HT-29 (cell line): ENCODE measurements at places on chromosomes 5 and 9.

DNA sequence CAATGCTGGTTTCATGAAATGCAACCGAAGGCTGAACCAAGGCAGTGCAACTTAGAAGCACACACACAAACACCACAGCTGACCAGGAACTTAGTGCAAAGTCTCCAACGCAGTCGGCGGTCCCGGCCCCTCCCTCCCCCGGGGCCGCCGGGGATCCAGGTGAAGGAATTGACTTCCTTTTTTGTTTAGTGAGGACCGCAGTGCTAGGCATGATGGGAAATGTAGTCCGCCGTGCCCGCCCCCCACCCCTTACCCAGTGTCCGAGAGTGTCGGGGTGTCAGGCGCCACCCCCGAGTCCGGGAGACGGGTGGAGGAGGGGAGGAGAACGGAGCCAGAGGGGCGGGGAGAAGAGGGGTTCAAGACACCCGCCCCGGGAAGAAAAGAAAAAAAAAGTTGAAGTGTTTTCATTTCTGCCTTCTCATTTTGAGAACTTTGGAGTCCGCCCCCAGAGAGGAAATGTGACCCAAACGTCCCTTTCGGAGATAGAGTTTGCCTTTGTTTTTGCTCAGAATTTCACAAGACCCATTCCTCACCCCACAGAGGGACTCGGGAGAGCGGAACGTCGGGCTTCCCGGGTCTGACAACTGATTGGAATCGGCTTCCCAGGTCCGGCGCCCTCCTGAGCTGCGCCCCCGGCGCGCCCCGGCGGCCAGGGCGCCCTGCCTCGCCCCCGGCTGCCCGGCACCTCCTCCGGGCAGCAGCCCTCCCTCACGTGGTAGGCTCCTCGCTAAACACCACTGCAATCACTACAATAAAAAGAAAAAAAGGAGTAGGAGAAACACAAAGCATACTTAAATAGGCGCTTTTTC, 2.0 kb downstream of the IER5L start:
- DNase-seq = peak; percentile 94

- no peak for DNase-seq
These were observed 509.1 kb downstream of the RASEF start for GRCh38 chr9:82553654-82554366.

- peak; percentile 9 for DNase-seq
These were observed 118.6 kb upstream of the RETREG1 start for GRCh38 chr5:16735101-16736060.

- DNase-seq = no peak
These were observed 143.9 kb downstream of the SEMA5A start for GRCh38 chr5:9401786-9402472.

DNA sequence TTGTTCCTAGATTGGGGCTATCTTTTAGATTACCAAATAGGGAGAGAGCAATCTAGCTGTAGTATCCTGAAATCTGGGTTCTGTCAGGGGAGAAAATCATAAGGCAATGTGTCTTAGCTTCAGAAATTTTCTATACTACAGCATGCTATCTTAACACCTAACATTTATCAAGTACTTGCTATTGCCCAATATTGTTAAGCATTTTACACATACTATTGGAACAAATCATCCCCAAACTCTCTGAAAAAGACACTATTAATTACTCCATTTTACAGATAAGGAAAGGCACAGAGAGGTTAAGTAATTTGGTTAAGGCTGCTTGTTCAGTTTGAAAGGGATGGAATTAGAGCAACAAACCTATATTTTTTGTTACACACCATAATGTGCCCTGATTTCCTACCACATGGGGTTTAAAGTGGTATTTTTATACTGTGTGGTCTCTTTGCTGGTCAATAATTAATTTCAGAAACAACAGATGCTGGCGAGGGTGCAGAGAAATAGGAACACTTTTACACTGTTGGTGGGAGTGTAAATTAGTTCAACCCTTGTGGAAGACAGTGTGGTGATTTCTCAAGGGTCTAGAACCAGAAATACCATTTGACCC, 57.2 kb upstream of the RIC1 start:
- DNase-seq = no peak

DNA sequence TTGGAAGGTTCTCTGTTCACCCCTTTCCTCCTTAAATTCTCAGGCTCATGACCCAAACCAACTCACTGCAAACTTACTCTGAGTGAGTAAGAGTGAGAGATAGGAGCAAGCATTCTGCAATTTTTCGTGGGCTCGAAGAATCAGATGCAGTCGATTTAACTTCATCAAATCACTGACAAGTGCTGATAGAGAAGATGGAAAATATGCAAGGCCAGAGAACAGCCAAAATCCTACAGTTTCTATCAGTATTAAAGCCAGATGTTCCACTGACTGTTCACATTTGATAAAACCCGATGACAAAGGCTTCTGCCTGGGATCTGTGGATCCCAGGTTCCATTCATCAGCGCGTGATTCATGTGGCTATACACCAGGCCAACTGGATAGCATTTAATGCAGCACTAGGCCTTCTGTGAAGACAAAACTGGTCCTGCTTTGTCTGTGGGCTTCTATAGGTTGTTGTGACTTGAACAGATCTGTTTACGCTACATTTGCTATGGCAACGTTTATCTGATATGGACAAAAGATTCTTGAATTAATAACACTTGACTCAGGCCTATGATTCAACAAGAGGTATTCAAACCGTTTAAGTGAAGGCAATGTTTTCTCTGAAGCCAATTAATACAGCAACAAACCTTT, 251.2 kb downstream of the NFIB start:
- DNase-seq = peak; percentile 4

DNA sequence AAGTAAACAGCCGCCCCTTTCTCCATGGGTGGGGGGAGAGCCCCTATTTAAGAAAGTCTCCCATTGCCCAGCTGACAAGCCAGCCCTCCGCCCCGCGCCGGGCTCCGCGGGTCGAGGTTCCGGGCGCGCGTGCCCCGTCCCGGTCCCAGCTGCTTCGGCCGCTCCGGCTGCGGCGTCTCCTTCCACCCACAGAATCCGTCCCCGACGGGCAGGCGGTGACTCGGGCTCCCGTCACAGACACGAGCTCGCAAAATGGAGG, 223 bp downstream of the NR3C1 start:
- DNase-seq = no peak

DNA sequence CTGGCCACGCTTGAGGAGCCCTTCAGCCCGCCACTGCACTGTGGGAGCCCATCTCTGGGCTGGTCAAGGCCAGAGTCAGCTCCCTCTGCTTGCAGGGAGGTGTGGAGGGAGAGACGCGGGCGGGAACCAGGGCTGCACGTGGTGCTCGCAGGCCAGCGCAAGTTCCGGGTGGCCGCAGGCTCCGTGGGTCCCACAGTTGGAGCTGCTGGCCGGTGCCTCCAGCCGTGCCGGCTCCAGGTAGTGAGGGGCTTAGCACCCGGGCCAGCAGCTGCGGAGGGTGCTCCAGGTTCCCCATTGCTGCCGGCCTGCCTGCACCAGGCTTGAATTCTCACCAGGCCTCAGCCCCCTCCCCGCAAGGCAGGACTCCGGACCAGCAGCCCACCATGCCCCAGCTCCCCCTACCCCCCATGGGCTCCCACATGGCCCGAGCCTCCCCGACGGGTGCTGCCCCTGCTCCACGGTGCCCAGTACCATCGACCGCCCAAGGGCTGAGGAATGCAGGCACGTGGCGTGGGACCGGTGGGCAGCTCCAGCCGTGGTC, 192.8 kb upstream of the IZUMO3 start:
- DNase-seq = no peak

DNA sequence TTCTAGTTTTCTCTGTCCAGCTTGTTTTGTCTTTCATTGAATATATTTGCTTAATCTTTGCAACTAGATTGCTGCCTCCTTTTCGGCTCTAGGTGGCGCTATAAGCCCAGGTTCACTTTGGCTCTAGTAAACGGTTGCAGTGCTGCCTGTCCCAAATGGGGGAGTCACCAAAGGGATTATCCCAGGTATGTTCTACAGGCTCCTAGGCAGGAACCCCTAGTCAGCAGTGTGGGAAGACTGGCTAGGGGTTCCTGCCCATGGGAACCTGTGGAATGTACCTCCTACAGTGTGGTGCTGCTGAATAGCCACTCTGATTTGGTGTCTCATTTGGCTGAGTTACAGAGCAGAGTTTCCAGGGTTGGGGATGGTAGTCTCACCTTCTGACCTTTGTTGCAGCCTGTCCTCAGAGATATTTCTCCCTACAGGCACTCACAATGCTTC, 85.2 kb downstream of the ARSB start:
- DNase-seq = peak; percentile 66

- no peak for DNase-seq
These were observed 144.5 kb upstream of the NUDT12 start for GRCh38 chr5:103706939-103707682.

GRCh38 chr5:150496098-150496497, 11.8 kb upstream of the NDST1 start:
- no peak for DNase-seq

GRCh38 chr5:148488757-148489156, 105.0 kb downstream of the FBXO38 start:
- DNase-seq = no peak

DNA sequence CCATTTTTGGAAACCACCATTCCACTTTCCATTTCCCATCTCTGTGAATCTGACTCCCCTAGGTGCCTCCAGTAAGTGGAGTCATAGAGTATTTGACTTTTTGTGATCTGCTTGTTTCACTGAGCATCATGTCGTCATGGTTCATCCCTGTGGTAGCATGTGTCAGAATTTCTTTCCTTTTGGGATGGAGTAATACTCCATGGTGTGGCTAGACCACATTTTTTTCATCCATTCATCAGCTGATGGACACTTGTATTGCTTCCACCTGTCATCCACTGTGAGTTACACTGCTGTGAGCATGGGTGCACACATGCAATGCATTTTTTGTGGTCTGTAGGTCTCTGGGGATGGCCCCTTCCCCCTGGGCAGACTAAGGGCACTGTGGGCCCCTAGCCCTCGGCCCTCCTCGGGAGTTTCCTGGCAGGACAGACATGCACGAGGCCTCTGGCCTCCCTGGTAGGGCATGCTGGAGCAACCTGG, 115.9 kb downstream of the GADD45G start:
- DNase-seq = no peak

- no peak for DNase-seq
These were observed 32.7 kb upstream of the SLC9A3 start for GRCh38 chr5:556909-557441.

- DNase-seq = peak; percentile 76
These were observed 825 bp upstream of the TOR4A start for GRCh38 chr9:137276473-137277328.

- no peak for DNase-seq
These were observed 169.2 kb downstream of the SAXO1 start for GRCh38 chr9:18863791-18864190.

DNA sequence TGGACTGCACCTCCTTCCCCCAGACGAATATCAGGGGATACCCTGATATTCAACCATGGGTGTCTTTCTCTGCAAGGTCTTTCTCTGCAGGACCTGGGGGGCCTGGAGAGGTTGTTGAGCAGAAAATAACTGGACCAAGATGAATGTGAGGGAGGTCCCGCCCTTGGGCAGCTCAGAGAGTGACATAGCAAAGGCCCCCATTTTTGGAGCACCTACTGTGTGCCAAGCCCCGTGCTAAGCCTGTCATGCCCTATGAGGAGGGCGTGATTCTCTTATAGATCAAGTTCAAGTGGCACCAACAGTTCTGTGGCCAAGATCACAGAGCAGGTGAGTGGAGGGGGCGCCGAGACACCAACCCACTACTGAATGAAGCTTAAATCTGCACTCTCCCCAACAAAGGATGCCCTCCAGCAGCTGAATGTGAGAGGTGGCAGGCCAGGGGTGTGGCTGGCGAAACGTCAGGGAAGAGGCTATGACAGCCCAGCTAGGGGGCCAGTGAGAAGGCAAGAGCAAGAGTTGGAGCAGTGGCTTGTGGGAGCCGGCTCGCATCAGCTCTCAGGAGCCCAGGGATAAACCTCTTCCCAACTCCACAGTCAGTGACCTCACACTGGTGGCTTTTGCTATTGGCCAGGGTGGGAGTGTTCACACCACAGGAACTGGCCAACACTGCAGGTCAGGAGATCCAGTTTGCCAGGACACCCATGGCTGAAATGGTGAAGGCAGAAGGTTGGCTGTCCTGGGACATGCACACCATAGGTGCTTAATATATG, 5.3 kb downstream of the SARDH start:
- DNase-seq = no peak

DNA sequence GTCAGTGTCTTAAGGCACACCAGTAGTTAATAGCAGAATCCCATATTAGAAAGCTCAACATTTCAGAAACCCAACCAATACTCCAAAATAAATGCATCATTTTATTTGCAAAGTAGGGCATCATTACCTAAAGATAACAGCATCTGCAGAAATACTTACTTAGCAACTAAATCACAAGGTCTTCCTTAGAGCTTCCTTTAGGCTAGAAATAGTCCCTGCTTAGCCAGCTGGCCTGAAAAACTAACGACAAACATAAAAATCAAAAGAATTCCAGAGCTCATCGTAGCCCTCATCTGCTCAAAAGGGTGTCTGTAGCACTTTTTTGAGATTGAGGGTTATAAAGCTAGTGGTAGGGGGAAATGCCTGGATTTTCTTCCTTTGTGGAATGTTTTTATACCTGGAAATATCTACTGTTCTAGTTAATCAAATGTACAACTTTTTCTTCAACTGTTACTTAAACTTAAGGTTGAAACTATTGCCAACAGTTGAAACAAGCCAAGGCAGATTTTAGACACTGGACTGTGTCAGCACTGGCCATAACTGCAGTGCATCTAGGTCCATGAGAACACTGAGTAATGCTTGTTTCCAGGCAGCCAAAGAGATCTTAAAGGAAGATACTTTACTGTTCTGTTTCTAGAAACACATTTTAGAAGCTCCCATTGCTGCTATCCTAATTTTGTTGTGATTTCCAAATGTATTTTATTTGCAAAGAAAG, 129.4 kb upstream of the RASA1 start:
- no peak for DNase-seq

GRCh38 chr5:122565331-122565730, 209.5 kb upstream of the SNX2 start:
- no peak for DNase-seq

- DNase-seq = peak; percentile 69
These were observed 671 bp downstream of the LRRC26 start for GRCh38 chr9:137168904-137169856.

DNA sequence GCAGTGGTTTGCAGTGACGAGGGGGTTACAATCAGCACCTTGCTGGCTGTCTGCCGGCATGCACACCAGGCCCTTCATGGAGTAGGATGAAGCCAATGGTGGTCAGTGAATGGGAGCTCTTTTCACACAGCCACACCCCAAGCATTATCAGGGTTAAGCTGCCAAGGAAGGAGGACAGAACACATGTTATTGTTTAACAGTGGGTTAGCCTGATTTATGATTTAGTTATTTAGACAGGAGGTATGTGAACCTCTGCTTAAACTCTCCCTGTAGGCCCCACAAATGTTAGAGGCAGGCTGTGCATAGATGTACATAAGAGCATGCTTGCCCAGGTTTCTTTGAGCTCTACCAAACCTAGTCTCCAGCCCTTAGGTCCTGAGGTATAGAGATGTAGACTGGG, 262.9 kb downstream of the SPOCK1 start:
- no peak for DNase-seq
